ENCODE measurements at places on chromosomes 12 and 14.

GRCh38 chr14:24080888-24081738, 9.8 kb downstream of the CPNE6 start:
- peak; percentile 8 for DNase-seq

- peak; percentile 17 for DNase-seq
Measured at GRCh38 chr14:32329146-32329545, at the start of gene AKAP6. TSS of gene AKAP6 (plus strand) at chr14:32329298. CDS start at chr14:32433494, 104,196 bp downstream.

DNA sequence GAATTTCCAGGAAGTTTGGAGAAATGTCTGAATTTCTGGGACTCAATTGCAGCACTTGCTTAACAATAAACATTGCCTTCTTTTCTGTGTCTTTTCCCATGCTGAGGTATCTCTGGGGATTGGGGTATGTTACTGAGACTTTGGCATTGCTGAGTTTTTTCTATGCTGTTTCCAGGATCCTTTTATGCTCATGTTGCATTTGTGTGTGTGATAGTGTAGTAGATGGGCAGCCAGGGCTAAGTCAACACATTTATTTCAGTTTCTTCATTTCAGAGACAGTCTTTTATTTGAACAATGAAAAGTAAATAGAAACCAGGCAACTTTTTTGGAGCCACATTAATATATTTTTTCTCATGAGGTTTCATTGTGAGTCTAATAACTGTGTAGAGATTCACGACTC, 1160.3 kb upstream of the TMEM132C start:
- no peak for DNase-seq

DNA sequence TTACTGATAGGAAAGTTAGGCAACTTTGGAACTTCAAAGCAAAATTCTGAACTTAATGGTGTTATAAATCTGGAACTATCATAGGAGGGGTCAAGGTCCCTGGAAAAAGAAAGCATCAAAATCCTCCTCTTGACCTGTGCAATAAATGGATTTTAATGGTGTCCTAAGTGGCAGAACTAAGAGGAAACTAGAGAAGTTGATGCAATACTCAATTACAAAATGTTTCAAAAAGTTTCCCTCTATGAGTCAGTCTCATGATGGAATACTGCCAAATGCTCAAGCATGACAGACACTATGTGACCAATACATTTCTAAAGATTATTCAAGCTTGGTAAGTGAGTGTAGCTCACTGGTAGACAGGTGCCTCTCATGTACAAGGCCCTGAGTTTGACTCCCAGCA, 47.7 kb upstream of the ERGIC2 start:
- peak; percentile 55 for DNase-seq

DNA sequence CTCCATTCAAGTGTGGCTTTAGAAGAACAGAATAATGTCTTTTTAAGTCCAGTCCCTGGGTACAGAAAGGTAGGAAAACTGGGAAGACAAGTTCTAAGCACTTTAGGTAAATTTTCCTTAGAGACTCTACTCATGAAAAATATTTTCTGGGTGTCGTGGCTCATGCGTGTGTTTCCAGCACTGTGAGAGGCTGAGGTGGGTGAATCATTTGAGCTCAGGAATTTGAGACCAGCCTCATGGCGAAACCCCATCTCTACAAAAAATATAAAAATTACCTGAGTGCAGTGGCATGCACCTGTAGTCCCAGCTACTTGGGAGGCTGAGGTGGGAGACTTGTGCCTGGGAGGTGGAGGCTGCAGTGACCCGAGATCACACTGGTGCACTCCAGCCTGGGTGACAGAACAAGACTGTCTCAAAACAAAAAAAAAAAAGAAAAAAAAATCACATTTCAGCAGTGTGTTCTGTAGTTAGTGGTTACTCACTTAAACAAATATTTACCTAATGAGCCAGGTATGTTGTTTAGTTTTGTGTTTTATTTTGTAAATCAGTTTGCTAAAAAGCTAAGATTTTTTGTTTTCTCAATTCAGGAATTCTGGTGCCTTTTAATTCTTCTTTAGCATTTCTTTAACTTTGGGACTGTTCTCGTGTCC, 52.3 kb upstream of the RD3L start:
- DNase-seq, result no peak

- no peak for DNase-seq
Measured at GRCh38 chr14:34797747-34798583, 77.2 kb downstream of the BAZ1A start.

GRCh38 chr14:55874785-55875184, 243.4 kb upstream of the PELI2 start:
- no peak for DNase-seq

GRCh38 chr12:1457901-1458300, 136.5 kb downstream of the FBXL14 start:
- peak; percentile 97 for DNase-seq

- no peak for DNase-seq
Measured at GRCh38 chr14:57982804-57983634, 117.1 kb upstream of the SLC35F4 start.

DNA sequence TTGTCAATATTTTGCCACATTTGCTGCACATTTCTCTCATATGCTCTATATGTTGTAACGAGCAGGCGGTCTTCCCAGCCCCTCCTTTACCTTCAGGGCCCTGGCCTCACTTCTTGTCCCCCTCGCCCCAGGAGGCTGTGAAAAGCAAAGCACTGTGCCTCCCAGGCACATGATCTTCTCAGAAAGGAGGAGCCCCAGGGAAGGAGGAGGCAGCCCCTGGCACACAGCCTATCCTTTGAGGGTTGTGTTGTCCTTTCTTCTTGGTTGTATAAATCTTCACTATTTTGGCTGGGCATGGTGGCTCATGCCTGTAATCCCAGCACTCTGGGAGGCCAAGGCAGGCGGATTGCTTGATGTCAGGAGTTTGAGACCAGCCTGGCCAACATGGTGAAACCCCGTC, 77.0 kb downstream of the PPP2R5C start:
- DNase-seq, result no peak

DNA sequence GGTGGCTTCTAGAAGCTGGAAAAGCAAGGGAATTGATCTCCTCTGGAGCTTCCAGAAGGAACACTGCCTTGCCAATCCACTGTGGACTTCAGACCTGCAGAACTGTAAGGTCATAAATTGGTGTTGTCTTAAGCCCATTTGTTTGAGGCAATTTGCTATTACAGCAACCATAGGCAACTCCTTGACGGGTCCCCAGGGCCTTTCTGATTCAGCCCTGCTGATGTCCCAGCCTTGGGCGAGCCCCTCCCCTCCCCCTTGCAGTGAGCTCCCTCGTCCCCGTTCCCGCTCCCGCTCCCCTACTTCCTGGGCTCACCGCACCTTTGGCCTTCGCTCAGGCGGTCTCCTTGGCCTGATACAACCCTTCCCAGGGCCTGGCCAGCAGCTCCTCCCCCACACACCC, 18.9 kb upstream of the DIO3 start:
- DNase-seq, result no peak

GRCh38 chr12:3077572-3078081, 448 bp downstream of the TSPAN9 start:
- DNase-seq, result peak; percentile 44

DNA sequence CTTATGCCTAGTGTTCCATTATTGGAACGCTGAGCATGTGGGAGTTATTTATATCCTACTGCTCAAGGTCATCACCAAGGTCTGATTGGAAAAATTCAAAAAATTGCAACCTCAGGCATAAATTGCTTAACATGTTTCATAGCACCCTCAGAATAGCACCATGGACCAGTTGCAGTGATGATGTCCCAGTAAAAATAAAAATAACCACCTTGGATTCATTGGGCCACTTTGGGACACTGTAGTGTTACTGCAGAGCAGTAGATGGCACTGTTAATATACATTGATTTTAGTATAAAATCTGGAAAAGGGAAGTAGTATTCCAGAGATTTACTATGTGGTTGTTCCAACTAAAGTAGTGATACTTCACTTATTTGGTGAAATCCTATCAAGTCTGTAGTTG, 31.0 kb upstream of the PTCSC3 start:
- DNase-seq, result no peak

DNA sequence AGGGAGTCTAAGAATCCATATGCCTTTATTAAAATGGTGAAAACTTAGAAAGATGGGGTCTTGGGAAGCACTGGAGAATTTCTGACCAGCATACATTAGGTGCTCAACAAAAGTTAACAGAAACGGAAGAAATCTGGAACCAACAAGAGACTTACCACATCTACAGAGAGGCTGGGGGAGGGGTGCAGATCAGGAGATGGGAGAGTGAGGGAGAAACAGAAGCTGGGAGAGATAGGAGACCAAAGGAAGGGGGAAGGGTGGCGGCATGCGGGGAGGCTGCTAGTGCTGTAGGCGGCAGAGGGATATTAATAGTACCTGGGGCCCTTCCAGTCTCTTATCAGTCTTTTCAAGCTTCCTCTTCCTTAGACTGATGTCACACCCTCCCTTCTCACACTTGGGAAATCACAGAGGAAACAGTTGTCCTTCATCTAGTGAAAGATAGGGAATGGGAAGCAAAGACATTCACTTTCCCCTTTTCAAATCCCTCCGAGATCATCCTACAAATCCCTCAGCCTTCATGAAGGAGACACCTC, 18.1 kb downstream of the ZBTB39 start:
- no peak for DNase-seq

DNA sequence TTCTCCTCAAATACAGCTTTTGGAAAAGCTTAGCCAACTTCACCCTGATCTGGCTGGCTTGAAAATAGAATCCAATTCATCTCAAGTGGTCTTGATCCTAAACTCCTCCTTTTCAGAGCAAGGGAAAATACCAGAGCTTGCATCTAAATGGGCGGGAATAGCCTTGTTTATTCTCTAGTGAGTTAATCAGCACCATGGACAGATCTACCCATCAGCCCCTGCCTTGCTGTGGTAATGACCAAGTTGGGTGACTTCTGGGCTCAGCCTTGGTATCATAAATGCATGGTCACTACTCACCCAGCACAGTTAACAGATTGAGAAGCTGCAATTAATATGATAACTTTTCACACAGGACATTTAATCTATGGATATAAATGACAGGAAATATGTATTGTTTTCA, 196.6 kb downstream of the GLT1D1 start:
- no peak for DNase-seq

DNA sequence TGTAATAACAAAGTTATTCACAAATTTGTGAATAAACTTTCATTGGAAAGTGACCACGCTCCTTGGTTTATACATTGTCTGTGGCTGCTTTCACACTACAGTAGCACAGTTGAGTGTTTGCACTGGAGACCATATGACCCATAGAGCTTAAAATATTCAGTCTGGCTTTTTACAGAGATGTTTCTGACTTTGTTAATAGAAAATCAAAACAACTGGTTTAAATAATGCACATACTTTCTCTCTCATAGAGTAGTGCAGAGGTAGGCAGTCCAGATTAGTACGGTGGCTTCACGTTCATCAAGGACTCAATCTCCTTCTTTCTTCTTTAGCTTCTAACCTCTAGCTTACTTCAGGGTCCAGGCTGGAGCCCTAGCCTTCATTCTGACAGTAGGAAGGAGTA, 36.2 kb downstream of the PSEN1 start:
- no peak for DNase-seq

- DNase-seq, result no peak
Measured at GRCh38 chr14:64174922-64175782, 119.0 kb downstream of the ESR2 start.

DNA sequence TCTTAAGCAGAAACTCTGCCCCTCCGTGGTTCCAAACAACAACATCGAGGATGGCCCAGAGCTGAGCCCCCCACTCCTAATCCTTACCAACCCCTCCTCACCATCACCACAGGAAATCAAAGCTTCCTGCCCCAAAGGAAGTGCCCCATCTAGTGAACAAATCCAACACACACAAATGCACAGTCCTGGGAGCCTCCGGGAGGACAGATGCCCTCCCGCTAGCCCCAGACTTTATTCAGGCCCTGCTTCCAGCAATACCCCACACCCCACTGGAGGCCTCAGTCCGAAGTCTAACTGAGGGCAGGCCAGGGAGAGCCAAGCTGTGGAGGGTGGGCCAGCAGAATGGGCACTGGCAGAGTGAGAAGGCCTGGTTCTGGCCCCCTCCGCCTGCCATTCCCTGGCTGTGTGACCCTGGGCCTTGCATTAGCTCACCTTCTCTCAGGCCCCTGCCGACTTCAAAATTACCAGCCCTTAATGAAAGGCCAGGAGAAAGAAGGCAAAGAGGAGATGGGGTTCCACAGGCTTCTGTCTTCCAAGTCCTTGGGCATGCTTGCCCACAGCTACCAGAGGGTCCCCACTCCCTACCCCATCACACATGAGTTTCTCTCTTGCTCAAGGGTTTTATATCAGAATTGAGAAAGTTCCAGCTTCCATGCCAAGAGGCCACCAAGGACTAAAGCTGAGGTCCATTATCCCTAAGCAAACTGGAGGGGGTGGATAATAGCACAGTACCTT, 2.3 kb downstream of the HDAC7 start:
- DNase-seq, result no peak

DNA sequence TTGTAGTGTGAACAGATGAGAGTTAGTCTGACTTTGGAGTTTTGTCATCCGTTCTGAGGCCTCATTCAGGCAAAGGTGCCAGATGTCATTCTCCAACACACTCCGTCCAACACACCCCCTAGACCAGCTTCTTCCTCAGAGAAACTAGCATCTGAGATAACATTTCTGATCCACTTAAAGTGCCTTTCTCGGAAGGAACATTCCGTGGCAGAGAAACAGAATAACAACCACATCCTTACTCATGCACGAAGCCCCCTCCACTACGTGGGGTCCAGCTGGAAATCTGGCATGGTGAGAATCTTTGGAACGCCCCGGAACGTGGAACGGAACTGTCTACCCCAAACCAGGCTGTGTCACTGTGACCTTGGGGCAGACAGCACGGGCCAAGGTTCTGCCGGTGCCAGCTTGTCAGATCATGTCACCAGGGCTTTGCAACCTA, 17.0 kb upstream of the BCL7A start:
- peak; percentile 67 for DNase-seq

DNA sequence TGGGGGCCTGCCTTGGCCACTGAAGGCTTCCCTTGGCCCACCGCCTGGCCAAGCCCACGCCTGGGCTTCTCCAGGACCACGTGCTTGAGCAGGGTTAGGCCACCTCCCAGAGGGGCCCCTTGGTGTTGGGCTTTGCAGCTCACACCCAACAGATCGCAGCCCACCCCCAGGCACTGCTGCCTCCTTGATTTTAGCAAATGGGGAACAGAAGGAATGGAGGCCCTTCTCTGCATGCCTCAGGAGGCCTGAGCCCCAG, 23.3 kb downstream of the RAB35 start:
- DNase-seq, result no peak

DNA sequence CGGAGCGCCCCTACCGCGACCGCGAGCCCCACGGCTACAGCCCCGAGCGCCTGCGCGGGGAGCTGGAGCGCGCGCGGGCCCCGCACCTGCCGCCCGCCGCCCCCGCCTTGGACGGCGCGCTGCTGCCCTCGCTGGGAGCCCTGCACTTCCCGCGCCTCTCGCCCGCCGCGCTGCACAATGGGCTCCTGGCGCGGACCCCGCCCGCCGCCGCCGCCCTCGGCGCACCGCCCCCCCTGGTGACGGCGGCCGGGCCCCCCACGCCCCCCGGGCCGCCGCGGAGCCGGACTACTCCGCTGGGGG, 27.0 kb downstream of the LRCOL1 start:
- DNase-seq, result no peak

GRCh38 chr12:18320036-18320617, 58.8 kb downstream of the PIK3C2G start:
- peak; percentile 91 for DNase-seq

DNA sequence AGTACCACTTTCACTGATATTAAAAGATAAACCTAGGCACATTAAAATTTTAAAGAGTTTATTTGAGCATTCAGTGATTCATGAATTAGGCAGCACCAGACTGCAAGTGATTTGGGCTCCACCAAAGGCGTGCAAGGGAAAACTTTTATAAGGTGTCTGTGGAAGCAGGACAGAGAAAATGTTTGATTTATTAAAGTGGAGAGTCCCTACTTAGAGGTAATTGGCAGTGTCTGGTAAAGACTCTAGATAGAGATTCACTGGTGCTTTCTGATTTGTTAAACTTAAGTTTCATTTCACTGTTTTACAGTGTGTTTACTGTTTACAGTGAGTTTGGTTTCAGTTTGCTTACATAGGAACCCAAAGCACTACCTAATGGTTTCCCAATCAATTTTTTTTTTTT, 72.8 kb downstream of the ANKS1B start:
- peak; percentile 5 for DNase-seq
